LNCaP clone FGC (cell line): ENCODE measurements at places on chromosomes 16 and 17.

DNA sequence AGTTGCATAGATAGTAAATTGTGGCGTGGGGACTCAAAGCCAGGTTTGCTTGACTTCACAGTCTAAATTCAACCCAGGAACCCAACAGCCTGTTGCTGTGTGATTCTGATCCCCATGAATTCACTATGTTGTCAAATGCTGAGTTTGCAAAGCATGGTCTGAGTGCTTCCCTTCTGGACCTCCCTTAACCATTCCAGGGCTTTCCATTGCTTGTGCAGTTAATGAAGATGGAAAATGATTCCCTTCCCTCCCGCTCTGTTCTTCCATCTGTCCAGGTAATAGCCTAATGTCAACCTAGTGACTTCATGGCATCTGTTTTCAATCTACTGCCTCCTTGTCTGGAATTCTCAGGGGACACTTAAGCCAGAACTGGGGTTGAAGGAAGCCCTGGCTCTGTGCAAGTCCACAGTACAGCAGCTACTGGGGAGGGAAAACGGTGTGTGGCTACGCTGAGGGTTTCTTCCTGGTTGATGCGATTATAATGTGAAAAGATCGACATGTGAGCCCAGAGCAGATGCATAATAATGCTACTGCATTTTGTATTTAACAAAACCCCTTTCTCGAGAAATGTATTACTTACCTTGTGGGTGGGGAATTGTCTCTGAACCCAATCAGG, 206.7 kb downstream of the CDH13 start:
- DNase-seq, result no peak

- DNase-seq, result no peak
Measured at GRCh38 chr17:81427173-81428120, 32.2 kb downstream of the BAHCC1 start.

- DNase-seq, result no peak
Measured at GRCh38 chr16:12771341-12771798, 32.3 kb downstream of the CPPED1 start.

DNA sequence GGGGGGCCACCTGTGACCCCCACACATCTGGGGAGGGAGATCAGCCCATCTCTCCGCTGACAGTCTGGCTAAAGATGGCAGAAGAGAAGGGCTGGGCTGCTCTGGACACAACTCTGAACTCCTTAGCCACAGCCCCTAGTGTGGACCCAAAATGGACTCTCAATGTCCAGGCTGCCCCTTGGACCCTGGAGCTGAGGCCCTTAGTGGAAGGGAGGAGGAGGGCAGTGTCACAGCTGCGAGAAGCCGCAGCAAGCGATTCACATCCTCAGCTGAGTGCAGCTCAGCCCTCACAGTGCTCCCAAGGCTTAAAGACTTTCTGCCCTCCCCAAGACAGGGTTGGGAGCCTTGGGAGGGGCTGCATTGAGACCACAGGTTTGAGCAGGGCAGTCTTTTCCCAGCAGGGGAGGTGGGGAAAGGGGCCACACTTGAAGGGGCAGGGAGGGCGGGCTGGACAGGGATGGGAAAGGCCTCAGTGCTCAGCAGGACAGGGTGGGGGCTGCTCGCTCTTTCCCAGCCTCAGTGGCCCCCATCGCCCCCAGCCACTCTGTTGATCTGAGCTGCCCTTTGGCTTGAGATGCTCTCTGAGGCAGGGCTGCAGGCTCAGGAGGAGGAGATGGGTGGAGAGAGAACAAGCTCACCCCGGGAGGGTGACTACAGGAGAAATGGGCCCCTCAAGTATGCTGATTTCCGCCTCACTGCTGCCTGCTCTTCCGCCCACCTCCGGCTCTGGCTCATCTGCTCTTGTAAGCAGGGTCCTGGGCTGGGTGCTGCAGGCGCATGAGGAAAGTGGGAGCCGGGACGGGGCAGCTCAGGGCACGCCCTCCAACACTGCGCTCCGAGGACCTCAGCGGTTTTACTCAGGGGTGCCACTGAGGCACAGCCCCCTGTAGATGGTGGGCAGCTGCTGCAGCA, 50.9 kb upstream of the MTSS2 start:
- DNase-seq, result no peak

DNA sequence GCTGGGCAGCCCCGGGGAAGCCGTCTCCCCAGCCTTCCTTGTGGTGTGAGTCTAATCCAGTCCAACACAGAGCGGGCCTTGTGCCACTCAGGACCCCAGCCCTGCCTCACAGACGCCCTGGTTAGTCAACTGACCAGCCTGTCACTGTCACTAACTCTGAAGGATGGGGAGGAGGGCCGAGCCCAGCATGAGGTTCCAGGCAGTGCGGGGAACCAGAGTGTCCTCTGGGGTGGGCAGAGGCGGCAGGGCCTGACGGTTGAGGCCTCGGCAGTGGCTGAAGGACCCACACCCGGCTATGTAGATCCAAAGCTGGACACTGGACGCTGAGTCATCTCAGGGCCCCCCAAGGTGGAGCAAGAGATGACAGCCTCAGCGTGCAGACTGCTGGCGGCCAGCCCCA, 8.6 kb downstream of the RPUSD1 start:
- no peak for DNase-seq

DNA sequence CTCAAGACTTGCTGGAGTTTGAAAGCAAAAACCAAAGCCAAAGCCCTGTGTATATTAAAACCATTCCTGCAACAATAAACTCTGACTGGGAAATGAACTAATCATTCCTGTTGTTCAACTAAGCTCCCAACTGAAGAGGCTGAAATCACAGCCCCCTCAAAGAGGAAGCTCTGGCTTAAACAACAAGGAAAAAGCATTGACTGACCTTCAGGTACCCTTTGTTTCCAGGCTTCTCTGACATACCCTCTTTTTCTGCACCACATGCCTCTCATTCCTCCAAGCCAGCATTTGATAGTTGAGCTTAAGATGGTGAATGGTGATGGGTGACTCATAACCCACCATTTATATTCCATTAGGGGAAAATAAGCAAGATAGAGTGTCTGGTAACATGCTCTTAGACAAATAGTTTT, 470.9 kb upstream of the SOX9 start:
- DNase-seq, result no peak

GRCh38 chr17:29582254-29582765, 7.1 kb downstream of the GIT1 start:
- no peak for DNase-seq

DNA sequence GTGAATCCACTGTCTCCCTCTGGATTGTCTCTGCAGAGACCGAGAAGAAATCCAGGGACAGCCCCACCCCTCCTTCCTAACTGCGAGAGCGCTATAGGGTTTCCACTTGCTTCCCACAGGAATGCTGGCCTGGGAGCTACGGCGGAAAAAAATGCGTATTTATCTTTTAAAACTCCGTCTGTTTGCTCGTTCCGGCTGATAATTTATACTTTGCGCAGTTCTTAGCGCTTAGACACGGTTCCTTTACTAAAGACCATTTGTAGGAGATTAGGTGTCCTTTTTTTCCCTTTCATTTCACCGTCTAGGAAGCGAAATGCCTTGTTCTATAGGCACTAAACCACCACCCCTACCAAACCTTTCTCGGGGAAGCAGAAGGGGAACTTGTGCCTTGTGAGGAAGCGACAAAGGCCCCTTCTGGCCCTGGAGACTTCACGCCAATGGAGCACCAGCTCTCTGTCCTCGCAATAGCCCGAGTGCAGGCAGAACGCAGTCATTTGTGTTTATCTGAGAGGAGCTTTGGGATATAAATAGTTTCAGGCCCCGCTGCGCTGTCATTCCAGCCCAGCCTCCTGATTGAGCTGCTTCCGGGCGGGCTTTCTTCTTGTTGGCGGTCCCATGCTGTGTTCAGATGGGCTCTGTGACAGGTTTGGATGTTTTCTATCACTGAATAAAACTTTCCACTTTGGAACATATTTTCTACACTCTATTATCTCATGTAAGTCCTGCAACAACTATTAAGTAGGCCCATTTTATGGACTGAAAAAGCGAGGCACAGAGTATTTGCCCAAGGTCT, 791 bp upstream of the SUPT4H1 start:
- peak; percentile 4 for DNase-seq

DNA sequence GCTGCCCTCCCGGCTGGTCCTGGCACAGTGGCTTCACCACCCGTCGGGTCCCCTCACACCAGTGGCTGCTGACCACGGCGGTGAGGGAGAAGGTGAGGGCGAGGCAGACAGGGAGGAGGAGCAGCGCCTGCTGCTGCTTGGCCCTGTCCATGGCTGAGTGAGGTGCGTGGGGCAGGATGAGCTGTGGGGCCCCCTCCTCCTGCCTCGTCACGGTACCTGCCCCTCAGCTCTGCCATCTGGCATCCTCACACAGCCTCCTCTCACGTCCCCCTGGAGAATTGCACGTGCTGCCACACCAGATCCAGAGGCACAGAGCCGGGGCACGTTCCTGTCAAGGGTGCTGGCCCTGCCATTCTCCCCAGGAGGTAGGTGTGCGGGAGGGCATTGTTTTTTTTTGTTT, at the start of gene GSG1L2:
TSS of gene GSG1L2 (minus strand) at position 159 of the 400 bp plus-strand sequence. CDS start at position 151, 8 bp downstream.
- DNase-seq, result no peak

DNA sequence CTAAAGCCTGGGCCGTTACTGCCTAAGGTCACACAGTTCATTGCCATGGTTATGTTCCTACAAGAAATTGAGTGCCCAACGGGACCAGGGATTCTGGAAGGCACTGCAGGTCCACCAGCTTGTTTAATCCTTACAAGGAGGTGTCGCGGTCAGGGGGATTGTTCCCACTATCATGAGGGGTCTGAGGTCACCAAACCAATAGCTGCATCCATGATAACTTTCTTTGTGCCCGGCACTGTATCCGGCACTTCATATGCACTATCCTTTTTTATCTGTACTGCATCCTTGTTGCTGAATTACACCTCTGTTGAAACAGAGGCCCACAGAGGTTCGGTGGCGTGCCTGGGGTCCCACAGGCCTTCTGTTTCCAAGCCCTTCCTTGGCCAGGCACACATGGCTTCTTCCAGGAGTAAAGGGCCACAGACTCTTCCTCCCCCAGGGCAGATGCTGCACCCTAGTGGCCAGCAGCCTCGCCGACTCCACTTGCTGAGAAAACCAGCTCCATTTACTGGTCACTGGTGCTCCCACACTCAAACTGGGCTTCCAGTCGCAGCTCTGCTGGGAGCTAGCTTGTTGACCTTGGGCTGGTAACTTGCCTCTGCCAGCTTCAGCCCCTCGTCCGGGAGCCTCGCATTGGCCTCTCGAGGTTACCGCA, 82.0 kb upstream of the PLCG2 start:
- peak; percentile 21 for DNase-seq

- DNase-seq, result no peak
Measured at GRCh38 chr16:31071861-31072260, 2.2 kb downstream of the ZNF668 start.

DNA sequence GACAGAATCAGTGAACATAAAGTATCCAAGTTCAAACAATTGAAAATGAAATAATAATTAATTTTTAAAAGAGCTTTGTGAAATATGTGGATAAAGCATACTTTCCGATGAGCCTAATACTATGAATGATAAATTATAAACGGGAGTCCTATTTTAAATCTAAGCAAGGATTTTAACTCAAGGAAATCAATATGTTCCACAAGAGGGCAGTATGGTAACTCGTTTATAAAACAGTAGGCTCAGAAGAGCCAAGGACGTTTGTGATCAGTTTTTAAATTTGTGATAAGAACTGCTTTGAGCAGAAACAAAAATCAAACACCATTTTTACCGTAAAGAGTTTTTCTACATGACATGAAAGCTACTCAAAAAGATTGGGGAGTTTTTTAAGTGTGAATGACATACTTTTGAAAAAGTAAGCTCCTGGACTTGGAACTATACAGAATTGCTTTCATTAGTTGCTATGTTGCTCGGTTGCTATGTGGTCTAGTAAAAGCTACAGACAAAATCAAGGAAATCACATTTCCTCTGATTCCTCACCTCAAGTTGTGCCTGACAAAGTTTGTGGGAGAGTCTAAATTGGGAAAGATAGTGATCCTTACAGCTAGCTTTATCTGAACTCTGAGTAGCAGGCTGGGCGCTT, 11.8 kb upstream of the TEKT1 start:
- DNase-seq, result peak; percentile 22

DNA sequence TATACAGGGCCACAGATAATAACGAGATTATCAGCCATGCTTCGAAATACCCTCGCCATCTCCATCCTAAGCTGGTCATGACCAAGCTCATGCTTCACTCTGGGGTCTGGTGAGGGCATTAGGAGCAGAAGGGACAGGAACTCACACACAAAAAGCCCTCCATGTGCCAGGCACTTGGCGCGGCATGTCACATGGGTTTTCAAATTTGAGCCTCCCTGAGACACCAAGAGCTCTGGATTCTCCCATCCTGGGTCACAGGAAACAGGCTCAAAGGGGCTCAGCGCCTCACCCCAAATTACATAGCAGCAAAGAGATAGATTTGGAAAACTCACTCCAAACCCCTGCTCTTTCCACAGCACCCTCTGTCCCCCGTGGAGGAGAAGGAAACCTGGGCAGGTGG, 239.5 kb downstream of the GSG1L start:
- DNase-seq, result no peak

DNA sequence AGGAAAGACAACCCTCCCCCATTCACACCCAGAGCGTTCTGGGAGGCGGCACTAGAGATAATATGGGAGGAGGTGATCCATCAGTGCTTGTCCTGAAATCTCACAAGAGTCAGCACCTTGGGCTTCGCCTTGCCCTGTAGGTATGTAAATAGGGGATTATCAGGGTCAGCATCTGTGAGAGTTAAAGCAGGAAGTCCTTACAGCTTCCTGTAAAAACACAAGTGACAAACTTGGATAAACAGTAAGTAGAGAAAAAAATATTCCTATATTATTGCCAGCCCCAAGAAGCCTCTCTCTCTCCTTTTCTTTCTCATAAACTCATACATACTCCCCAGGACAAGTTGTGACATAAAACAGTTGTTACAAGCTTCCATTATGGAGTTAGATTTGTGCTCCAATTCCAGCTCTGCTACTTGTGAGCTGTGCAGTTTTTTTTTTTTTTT, 187.7 kb downstream of the MAF start:
- DNase-seq, result peak; percentile 42

GRCh38 chr17:68507576-68507975, 4.7 kb upstream of the PRKAR1A start:
- DNase-seq, result no peak

DNA sequence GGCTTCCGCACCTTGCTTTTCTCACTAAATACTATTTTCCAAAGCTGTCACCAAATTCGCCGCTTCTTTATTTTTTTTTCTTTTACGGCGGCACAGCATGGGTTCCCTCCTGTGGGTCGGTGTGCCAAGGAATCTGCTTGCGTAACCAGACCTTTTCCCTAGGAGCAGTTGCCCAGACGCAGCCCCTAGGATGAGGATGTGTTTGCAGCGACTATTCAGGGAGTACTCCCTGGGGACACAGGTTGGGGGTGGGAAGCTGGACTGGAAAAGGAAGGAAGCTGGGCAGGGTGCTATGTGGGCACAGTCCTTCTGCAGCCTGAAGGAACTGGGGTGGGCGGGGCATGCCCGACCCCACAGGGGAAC, 49.0 kb upstream of the ZCCHC14 start:
- DNase-seq, result no peak

DNA sequence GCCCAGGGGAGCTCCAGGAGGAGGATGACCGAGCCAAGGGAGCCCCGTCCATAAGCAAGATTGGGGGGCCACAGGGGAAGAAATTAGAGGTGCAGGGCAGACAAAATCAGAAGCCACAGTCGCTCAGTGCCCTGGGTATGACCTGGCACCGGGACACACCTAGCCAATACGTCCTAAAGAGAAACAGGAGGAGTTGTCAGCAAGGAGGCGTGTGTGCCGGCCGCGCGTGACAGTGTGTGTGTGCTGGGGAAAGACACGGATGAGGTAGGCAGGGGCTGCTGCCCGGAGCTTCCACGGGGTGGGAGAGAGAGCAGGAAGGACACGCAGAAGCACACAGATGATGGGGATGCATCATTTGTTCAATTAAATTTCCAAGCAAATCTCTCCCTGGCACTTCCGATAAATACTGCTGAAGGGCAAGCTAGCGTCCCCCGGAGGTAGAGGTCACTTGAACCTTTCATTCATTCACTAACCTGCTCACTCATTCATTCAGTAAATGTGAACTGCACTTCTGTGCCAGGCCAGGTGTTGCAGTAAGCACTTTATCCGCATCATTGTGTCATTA, 38.0 kb downstream of the C16orf95 start:
- DNase-seq, result no peak
